ENCODE measurements at places on chromosomes 1 and 21.

GRCh38 chr1:226002667-226003501, 3.7 kb upstream of the SDE2 start:
- peak; percentile 56 for DNase-seq

DNA sequence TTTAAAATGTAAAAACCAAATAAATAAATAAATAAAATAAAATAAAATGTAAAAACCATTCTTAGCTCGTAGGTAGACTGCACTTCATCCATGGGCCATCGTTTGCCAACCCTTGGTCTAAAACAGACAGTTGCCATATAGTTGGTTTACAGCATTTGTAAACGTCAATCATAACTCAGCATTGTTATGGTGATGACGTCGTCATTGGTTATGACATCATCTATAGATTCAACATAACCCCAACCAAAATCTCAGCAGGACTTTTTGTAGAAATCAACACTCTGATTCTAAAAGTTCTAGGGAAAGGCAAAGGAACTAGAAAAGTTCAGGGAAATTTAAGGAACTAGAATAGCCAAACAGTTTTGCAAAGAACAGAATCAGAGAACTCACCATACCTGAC, 15.8 kb upstream of the SUMO3 start:
- no peak for DNase-seq

GRCh38 chr1:162006081-162006480, 17.6 kb downstream of the OLFML2B start:
- DNase-seq = no peak

DNA sequence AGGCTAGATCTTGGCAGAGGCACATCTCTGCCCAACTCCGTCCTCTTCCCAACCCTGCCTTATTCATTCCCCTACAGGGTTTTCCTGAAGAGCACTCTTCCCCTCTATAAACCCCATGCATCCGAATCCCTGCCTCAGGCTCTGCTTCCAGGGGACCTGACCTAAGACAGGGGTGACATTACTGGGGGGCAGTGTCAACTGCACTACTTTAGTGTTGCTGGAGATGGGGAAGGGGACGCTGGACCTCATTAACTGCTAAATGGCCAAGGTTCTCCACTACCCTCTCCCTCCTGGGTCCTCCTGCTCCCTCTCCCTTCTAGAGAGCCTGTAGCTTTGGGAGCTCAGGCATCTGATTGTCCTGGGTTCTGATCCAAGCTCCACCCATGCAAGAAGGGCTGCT, 126.2 kb downstream of the GRIK3 start:
- no peak for DNase-seq

DNA sequence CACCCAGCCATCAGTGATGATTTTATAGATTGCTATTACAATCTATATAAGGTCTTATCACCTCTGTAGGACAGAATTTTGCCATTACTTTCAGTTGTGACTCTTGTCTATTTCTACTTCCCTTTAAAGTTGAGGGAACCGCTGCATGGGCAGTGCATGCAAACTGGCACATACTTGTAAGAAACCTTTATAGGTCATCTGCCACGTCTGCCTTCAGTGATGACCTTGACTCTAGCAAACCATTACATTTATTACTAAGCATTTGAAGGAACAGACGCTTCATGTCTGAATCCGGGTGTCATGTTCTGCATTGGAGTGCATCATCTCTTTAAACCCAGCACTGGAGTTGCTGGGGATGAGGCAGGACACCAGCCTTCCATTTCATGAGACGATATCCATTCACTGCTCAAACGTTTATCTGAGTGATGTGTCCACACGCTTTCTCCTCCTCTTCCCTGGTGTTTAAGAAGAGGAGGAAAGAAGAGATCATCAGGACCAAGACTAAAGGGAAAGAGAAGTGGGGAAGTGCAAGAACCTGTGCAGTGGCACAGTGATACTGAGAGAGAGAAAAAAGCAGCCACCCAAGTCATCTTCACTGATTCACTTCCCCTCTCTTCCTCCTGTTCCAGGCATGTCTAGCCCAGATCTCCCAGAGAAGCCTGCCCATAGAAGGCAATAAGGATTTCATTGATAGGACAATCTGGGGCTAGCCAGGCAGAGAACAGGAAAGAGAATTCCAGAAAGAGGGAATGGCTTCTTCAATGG, 14.1 kb downstream of the CCSAP start:
- no peak for DNase-seq

- DNase-seq = no peak
These were observed 182.8 kb downstream of the PLPP3 start for GRCh38 chr1:56396581-56396980.
